ENCODE measurements at places on chromosomes 7 and 10.

DNA sequence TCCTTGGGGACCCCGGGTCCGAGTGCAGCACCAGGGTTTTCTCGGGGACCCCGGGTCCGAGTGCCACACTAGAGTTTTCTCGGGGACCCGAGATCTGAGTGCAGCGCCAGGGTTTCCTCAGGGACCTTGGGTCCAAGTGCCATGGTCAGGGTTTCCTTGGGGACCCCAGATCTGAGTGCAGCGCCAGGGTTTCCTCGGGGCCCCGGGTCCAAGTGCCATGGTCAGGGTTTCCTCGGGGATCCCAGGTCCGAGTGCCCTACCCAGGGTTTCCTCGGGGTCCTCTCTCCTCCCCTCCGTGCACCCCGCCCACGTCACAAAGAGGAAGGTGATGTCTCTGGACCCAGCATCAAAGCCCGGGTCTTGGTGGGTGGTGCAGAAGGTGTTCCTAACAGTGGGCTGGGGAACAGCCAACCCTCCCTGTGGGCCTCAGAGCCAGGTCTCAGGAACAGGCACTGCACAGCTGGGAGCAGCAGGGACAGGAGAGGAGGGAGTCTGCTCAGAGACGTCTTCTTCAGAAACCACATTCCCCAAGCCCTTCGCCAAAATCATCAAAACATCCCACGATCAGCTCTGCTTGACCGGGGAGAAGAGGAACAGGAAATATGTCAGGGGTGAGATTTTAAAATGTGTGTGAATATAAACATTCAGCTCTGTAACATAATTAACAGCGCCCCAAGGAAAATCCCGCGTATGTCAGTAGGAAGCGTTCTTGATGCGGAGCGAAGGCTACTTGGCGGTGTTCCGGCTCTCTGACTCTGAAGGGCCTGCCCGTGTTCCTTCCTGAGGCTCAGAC is 540.7 kb downstream of the DNAJB6 start:
- DNase-seq: no peak

GRCh38 chr7:133315332-133316040 is 62.6 kb downstream of the EXOC4 start:
- no peak for DNase-seq

DNA sequence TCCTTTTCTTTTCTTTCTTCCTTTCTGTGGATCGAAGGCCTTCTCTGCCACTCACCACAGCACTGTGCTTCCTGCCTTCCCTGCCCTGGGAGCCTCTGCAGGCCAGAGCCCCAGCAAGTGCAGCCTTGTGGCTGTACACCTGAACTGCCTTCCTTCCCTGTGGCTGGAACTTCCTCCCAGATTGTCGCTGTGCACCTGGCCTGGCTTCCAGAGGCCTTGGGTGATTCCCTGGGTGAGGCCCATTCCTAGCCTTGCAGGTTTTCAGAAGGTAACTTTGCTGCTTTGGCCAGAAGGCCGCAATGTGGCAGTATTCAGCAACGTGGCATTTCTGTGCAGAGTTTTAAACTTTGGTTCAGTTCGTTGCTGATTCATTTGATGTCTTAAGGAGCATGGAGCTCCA is 50.1 kb upstream of the RASGEF1A start:
- DNase-seq: no peak

DNA sequence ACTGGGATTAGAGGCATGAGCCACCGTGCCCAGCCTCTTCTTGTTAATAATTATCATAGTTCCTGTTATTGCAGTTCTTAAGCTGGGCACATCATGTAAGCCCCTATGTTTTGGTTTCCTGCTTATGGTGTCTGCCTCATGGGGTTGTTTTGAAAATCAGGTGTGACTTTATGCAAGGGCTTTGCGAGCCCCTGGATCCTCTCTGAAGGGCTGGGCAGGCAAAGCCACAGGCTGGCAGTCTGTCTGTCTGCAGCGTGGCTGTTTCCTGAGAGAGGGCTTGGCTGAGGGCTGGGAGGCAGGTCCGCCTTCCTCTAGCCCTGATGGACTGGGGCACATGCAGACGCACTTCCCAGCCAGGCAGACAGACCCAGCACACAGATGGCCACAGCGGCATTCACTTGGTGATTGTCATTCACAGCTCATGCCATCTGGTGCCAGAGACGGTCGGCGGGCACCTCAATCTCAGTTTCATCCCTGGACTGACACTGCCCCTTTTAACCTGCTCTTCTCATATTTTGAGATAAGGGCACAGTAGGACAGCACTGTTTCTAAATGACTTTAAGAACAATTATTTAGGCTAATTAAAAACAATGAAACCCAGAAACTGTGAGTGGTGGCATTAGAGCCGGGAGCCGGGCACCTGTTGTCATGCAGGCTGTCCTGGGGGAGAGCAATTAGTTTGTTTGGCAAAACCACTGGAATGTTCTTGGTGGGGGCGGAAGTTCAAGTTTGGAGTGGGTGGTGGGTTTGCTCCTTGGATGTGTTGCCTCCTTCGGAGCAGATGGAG is 35.5 kb downstream of the RBM20 start:
- DNase-seq: no peak

DNA sequence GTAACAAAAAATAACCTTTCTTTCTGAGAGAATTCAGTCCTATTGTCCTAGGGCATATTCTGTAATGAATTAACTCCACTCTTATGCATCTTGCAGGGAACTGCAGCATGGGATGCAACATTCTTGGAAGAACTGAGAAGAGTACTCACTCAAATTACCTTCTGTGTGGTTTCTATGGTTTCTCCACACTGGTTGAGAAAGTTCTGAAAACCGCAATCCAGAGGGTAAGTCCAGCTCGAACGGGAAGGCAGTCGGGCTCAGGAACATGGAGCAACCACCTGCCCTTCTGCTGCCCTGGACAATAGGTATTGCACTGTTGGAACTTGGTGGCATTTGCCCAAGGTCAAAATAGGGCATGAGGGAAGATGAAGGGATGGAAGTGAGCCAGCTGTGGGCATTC is 59.6 kb upstream of the CDK13 start:
- DNase-seq: no peak

- DNase-seq: no peak
These were observed 25.2 kb downstream of the LOXL4 start for GRCh38 chr10:98242823-98243222.

DNA sequence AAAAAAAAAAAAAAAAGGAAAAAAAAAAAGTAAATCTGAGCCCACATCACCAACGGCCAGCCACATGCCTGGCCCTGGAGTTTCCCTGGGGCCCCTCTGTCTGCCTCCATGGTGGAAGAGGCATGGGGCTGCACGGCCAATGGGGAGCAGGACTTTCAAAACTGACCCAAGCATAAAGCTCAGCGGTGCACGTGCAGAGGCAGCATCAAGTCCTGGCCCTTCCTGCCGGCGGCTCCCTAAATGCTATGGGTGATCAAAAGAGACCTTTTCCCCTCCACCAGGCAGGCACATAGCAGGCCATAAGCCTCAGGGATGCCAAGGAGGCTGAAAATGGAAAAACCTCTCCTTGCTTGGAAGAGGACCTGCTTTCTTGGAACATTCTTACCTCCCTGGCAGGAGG is 94.3 kb downstream of the OAT start:
- no peak for DNase-seq

DNA sequence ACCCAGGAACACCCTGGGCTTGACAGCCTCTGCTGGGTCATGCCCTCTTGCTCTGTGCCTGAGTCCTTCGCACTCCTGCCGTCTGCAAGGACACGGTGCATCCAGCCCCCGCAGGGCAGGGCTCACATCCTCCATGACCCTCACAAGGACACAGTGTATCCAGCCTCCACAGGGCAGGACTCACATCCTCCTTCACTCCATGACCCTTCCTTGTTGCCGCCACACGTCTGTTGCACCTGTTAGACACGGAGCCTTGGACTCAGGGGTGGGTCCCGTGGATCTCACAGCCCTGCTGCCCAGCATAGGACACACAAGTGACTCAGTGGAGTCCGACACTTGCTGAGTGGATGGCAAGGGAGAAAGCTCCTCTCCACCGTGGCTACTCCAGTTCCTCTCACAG is 500.8 kb downstream of the DNAJB6 start:
- DNase-seq: no peak

- no peak for DNase-seq
These were observed 160.0 kb upstream of the PCDH15 start for GRCh38 chr10:54961040-54961439.

GRCh38 chr10:88838766-88839350 is 12.8 kb downstream of the ANKRD22 start:
- DNase-seq: no peak

GRCh38 chr7:156095908-156096539 is 283.8 kb upstream of the SHH start:
- no peak for DNase-seq

- DNase-seq: no peak
These were observed 82.3 kb downstream of the FAM241B start for GRCh38 chr10:69712342-69712741.

- DNase-seq: no peak
These were observed 37.3 kb downstream of the CFAP46 start for GRCh38 chr10:132904814-132905649.

- DNase-seq: no peak
These were observed 45.7 kb downstream of the VAX1 start for GRCh38 chr10:117092386-117092785.

- DNase-seq: no peak
These were observed 30.0 kb upstream of the KDM7A start for GRCh38 chr7:140206616-140207389.

- no peak for DNase-seq
These were observed 9.5 kb upstream of the RBM20 start for GRCh38 chr10:110634527-110635209.

GRCh38 chr10:71696628-71697326 is 22.8 kb downstream of the C10orf105 start:
- DNase-seq: no peak

DNA sequence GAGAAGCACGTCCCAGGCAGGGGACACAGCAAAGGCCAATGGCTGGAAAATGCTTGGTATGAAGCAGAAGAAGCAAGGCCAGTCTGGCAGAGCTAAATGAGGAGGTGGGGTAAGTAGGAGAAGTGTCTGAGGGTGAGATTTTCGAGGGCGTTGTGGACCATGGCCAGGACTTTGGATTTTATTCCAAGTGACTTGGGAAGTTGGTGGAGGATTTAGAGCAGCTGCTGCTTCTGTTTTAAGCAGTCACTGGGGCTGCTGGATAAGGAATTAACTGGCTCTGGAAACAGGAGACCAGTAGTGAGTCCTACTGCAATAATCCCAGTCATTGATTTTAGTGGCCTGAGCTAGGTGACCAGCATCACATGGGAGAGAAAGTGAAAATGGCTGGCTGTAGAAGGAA is 67.6 kb upstream of the GSDME start:
- no peak for DNase-seq

GRCh38 chr10:18542832-18543231 is 108.6 kb downstream of the NSUN6 start:
- DNase-seq: no peak

GRCh38 chr10:69508738-69509340 is 57.6 kb downstream of the TSPAN15 start:
- DNase-seq: no peak

DNA sequence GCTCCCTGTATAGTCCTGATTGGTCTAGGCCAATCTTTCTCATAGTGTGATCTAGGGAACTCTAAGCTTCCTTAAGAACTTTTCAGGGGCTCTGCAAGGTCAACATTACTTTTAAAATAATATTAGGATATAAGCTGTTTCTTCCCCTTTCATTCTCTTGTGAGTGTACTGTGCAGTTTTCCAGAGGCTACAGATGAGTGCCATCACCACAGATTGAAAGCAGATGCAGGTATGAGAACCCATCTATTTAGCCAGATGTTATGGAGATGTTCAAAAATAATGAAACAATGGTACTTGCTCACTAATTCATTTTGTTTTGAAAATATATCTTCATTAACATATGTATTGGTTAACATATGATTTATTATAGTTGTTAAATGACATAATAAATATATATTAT is 169.2 kb upstream of the SEMA3A start:
- DNase-seq: no peak

GRCh38 chr10:5576780-5577624 is 52.2 kb downstream of the CALML3 start:
- no peak for DNase-seq

- DNase-seq: no peak
These were observed 572.6 kb downstream of the IPMK start for GRCh38 chr10:57694956-57695608.

DNA sequence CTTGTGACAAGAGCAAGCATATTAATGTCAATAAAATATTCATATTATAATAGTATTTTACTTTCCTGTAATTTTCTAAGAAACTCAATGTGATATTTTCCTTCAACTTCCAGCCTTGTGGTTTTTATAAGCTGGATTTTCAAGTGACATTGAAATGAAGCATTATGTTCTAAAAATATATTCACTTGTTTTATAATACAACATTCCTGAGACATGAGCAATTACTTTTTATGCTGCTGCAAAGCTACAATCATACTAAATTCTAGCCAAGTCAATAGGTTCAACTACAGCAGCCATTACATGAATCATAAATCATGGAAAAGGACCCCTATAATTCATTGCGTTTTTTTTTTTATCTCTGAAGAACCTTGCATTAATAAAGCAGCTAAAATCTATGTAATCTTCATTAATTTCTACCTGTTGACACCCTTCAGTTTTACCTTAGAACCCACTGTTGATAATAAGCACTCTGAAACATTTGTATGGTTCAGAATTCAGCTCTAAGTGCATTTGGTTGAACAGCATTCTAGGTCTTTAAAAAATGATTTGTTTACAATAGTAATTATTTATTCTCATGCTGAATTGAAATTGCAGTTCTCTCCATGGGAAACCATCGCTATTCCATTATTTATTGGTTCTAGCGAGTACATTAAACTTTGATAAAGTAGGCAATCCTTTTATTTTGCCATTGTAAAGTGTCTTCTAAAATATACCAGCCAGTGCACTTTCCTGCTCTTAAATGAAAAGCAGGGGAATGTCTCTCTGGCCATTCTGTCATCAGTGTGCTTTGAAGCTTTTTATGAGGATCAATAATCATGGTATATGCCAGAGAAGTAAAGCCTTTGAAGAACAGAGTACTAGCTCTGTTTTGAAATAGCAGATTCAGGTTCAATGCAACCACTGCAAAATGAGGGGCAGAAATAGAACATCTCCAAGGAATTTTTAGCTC is 132.6 kb downstream of the GNAT3 start:
- no peak for DNase-seq

- DNase-seq: no peak
These were observed 54.9 kb downstream of the FAM171A1 start for GRCh38 chr10:15316145-15316544.

DNA sequence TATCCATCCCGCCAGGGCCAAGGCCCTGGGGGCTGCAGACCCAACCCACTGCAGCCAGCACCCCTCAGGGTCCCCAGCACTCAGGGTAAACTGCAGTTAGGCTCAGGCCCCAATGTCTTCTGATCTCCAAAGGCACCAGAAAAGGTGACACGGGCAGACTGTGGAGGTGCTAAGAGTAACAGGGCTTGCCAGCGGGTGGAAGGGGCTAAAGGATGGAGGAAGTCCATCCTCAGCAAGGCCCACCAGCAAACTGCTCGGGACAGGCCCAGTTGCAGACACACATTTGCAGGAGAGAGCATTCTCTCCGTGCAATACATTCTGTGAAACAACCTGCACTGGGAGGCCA is 95.6 kb upstream of the DDC start:
- no peak for DNase-seq

GRCh38 chr7:139829775-139830117 is 682 bp downstream of the TBXAS1 start:
- DNase-seq: no peak

- DNase-seq: no peak
These were observed 251.7 kb upstream of the MYO3A start for GRCh38 chr10:25682203-25682851.
